ENCODE measurements at places on chromosomes 12 and 14.

GRCh38 chr12:10358969-10359368 lies 30.9 kb downstream of the KLRK1 start:
- DNase-seq = no peak

GRCh38 chr12:20557096-20557495 lies 138.0 kb upstream of the SLCO1C1 start:
- DNase-seq = no peak

DNA sequence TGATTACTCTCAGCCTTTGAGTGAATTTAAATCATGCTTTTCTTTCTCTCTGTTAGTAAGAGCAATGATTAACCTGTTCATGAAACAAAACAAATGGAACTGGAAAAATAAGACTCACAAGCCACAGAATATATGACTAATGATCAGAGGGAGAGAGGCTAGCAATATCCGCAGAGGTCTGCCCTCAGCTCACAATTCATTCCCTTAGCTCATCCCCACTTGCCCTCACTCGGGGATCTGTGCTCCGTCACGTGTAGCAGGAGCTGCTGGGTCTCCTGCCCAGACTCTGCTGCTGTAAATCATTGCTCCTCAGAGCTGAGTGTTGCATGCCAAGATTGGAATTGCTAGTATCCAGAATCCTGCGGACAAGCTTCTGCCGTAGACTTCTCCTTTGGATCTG lies 53.1 kb upstream of the GNG2 start:
- DNase-seq = no peak

- no peak for DNase-seq
Observed at GRCh38 chr12:124379938-124380754, 85.3 kb downstream of the RFLNA start.

DNA sequence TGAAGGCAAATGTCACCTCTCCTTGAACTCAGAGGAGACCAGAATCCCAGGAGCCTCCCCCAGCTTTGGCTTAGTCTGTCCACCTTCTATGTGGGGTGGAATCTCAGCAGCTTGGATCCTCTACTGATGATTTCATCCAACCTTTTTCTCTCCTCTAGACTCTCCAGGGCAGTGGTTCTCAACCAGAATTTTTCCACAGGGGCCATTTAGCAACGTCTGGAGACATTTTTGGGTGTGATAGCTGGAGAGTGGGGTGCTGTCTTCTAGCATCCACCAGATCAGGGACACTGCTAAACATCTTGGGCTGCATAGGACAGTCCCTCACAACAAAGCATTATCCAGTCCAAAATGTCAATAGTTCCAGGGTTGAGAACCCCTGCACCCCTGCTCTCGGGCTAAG lies 4.4 kb upstream of the DDX23 start:
- DNase-seq = no peak

- no peak for DNase-seq
Observed at GRCh38 chr14:77306416-77306815, 14.3 kb downstream of the POMT2 start.

GRCh38 chr12:23621900-23622299 lies 327.6 kb downstream of the SOX5 start:
- no peak for DNase-seq

GRCh38 chr14:100850841-100851585 lies 25.1 kb downstream of the MEG3 start:
- peak; percentile 93 for DNase-seq

GRCh38 chr14:99116741-99117295 lies 155.2 kb downstream of the BCL11B start:
- DNase-seq = peak; percentile 15

GRCh38 chr14:103050935-103051334 lies 6.4 kb downstream of the CDC42BPB start:
- no peak for DNase-seq

- DNase-seq = no peak
Observed at GRCh38 chr12:89247967-89248366, 104.3 kb downstream of the DUSP6 start.

GRCh38 chr12:2453076-2453760 lies 341.6 kb upstream of the FKBP4 start:
- no peak for DNase-seq

- no peak for DNase-seq
Observed at GRCh38 chr14:100841761-100842403, 16.0 kb downstream of the MEG3 start.

DNA sequence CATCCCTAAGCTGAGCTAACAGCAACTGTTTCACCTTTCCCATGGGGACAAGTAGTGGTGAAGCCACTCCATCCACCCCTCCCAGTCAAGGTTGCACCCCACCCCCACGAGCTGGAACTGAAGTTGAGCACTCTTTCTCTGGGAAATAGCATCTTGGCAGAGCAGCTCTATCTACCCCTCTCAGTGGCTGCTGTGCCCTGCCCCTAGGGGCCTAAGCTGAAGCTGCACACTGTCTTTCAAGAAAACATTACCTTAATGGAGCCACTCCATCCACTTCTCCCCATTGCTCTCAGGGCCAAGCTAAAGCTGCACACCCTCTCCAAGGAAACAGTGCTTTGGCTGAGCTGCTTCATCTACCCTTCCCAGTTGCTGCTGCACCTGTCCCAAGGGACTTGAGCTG lies 170.6 kb upstream of the CCDC196 start:
- DNase-seq = peak; percentile 64

GRCh38 chr12:7431993-7432685 lies 11.8 kb downstream of the CD163L1 start:
- no peak for DNase-seq

DNA sequence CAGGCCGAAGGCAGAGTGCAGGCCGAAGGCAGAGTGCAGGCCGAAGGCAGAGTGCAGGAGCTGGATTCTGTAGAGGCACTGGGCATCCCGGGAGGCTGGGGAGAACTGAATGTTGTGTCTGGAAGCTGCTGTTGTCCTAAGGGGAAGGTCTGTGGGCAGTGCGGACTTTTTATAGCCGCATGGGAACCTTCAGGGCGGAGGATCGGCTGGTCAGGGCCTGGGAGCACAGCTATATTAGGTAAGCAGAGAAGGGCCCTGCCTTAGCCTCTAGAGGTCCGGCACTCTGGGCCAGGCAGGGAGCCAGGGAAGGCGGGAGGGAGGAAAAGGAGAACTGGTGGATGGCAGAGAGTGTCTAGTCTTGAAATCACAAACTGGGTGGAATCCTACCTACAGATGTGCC lies 14.2 kb downstream of the CABP1 start:
- no peak for DNase-seq

DNA sequence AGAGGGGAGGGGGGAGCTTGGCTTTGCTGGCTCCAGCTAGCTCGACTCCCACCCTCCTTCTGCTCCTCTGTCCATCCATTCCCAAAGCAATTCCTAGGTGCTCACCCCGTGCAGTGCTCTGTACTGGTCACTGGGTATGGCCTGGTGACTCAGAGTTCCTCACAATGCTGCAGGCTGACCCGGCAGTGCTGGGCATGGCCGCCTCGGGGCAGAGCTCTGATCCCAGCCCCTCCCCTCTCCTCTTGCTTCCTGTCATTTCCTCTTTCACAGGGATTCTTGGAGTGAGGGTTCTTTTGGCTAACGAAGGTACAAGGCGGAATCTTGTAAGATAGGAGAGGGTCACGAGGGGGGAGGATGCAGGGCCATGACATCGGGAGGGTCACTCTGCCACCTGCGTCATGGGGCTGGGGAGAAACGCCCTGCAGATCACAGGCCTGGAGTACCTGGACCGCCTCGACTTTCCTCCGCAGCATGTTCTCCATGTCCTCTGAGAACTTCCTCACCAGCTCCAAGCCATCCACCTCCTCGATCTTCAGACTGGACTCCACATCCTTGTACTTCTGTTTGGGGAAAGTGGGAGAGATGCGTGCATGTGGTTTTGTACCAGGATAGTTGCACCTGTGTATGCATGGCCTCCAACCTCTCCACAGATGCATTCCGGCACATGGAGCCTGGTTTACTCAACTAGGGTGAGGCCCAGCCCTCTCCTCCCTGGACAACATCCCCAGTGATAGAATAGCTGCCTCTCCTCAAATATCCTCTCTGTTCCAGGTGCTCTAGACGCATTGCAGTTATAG lies 5.7 kb downstream of the CACNA2D4 start:
- DNase-seq = peak; percentile 53

DNA sequence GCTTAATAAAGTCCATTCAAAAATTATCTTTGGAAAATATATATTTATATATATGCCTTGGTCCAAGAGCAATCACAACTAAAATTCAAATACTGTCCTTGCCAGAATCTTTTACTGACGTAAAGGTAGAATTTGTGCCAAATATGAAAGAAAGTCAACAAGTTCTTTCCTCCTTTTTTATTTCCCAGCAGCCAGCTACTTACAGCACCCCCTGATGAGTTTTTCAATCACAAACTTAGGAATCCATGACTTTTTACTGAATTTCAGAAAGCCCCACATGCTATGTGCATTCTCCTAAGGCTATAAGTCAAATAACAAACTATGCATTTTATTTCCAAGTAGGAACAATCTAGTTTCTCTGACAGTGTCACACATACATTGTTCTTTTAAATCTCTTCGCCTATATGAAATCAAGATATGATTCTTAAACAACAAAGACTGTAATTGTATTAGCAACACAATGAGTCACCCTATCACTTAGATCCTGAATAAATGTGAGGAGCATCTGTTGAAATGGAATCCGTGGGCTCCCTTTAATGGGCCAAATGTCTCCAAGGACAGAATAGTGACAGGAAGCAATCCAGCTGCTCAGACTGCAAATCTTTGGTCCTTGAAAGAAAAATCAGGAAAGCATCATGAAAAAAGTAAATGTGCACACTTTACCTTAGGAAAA lies 271.4 kb downstream of the DUSP6 start:
- no peak for DNase-seq

- DNase-seq = peak; percentile 32
Observed at GRCh38 chr14:93716746-93717667, 71.3 kb downstream of the PRIMA1 start.

- DNase-seq = no peak
Observed at GRCh38 chr14:74475678-74476077, 17.4 kb downstream of the NPC2 start.

- no peak for DNase-seq
Observed at GRCh38 chr12:113204804-113205203, 16.5 kb upstream of the TPCN1 start.

GRCh38 chr14:99363616-99364290 lies 91.8 kb upstream of the BCL11B start:
- peak; percentile 70 for DNase-seq

GRCh38 chr14:75170772-75171171 lies 5.6 kb downstream of the TMED10 start:
- DNase-seq = no peak

- no peak for DNase-seq
Observed at GRCh38 chr14:68318828-68319227, 474.0 kb downstream of the ZFP36L1 start.

GRCh38 chr12:18422871-18423270 lies 161.6 kb downstream of the PIK3C2G start:
- no peak for DNase-seq

DNA sequence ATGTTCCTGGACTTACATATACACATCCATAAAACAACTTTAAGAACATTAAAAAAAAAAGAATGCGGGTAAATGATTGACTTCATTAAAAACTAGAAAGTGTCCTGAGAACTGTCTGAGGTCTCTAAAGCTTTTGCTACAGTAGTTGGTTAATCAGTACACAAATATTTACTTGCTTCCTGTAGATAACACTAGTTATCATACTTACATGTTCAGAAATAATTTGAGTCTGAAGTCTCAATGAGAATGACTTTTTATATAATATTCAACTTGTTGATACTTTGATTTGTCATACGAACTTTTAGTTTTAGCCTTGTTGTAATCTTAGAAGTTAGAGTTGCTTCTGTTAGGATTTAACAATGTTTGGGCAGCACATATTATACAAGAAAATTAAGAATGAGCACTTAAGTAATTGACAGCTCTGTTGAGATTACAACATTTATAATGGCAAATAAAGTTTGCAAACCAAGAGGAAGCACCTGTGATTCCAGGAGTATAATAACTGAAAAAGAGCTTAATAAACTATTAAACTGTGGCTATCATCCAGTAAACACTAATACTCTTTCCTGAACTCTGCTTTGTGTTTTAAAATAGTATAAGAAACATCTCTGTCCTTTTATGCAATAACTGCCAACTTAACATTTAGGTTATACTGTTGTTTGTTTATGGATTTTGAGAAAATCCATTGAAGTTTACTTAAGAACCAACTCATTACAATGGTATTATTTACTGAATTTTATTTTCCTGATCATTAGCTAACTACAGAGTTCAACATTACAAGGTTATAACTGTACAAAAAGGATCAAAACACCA lies 131.7 kb downstream of the MIPOL1 start:
- DNase-seq = no peak

DNA sequence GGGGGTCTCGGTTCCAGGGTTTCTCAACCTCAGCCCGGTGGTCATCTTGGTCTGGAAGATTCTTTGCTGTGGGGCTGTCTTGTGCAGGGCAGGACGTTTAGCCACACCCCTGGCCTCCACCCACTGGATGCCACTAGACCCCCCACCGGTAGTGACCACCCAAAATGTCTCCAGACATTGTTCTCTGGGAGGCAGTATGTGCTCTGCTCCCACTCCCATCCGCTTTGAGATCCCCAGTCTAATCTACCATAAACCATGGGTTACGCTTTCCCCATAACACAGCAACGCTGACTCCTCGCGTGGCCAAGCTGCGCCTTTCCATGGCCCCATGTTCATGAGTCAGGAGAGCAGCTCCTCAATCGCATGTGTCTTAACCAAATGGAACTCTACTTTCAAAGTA lies 155.8 kb downstream of the RIMBP2 start:
- DNase-seq = no peak
